ENCODE measurements at places on chromosomes 7 and 10. TPM values are rescaled to one million over a fixed set of nuclear protein-coding genes. Genes with fewer than 3 reads are reported as not detected.

OR2A42 gene
- total RNA-seq, result 0.50 TPM

DNA sequence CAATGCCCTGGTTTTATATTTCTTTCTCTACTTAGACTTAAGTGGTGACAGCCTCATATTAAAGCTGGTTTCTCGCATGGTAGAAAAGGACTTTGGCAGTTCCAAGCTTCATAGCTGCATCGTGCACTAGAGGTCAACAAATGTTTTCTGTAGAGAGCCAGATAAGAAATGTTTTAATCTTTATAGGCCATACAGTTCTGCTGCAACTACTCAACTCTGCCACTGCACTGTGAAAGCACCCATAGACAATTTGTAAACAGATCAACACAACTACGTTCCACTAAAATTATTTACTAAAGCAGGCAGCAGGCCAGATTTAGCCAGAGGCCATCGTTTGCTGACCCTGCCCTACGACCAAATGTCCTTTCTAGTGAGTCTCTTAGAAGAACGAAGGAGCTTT lies 36.7 kb downstream of the CSGALNACT2 start:
- no peak for DNase-seq
- peaks cover 3% of the 10 kb centered on the region for H3K4me1 ChIP-seq
- no peaks in the 10 kb centered on the region for H3K36me3 ChIP-seq

DNA sequence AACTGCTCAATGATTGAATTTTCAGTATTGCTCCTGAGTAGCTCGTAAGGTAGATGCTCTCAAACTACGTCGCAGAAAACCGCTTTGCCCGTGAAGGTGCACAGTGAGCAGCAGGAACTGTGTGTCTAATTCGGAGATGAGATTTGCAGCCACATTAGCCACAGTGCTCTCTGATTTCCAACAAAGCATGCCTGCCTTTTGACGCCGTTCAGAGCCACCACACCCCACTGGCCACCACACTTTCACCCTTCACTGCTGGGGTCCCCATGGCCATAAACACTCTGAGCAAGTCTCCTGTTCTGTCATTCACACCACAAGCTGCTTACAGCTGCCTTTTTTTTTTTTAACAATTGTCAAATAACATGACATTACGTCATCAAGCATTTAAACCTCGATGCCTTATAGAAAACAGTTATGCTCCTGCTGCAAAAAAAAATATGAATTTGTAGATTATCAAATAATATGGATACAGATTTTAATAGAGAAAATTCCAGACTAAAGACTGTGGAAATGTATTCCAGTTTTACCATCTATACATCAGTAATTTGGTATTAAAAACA lies 578.8 kb upstream of the PFKP start:
- H3K4me1 ChIP-seq, result no peaks in the 10 kb centered on the region
- no peaks in the 10 kb centered on the region for H3K27me3 ChIP-seq
- no peaks in the 10 kb centered on the region for H3K36me3 ChIP-seq
- DNase-seq, result no peak
- H3K27ac ChIP-seq, result no peak overlapping the region

LIPM gene
- total RNA-seq, result not detected

ENKUR gene
- 1.1 TPM for total RNA-seq
